ENCODE measurements at places on chromosomes 7 and 10.

GRCh38 chr7:149369497-149369896, 91.4 kb downstream of the ZNF777 start:
- DNase-seq, result no peak

- DNase-seq, result no peak
These were observed 1.2 kb downstream of the MAPK8 start for GRCh38 chr10:48307711-48308018.

- DNase-seq, result no peak
These were observed 5.6 kb upstream of the POM121 start for GRCh38 chr7:72919256-72919775.

- DNase-seq, result no peak
These were observed 32.8 kb downstream of the GSAP start for GRCh38 chr7:77383333-77383740.

DNA sequence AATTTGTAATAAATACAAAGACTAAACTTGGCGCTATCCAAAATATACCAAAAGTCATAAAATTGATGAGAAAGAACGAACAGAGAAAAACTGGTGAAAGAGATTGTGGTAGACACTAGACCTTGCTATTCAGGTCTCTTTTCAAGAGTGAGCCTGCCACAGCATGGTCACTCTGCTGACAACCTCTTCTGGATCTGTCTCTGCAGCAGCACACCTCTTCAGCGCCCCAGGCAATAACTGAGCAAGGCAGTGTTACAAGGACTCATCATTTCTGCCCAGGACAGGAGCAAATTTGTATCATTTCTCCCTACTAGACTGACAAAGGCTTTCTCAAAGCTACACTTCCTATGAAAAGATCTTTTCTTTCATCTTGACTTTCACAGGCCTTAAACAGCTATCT, 976.0 kb downstream of the DNAJB9 start:
- DNase-seq, result no peak

DNA sequence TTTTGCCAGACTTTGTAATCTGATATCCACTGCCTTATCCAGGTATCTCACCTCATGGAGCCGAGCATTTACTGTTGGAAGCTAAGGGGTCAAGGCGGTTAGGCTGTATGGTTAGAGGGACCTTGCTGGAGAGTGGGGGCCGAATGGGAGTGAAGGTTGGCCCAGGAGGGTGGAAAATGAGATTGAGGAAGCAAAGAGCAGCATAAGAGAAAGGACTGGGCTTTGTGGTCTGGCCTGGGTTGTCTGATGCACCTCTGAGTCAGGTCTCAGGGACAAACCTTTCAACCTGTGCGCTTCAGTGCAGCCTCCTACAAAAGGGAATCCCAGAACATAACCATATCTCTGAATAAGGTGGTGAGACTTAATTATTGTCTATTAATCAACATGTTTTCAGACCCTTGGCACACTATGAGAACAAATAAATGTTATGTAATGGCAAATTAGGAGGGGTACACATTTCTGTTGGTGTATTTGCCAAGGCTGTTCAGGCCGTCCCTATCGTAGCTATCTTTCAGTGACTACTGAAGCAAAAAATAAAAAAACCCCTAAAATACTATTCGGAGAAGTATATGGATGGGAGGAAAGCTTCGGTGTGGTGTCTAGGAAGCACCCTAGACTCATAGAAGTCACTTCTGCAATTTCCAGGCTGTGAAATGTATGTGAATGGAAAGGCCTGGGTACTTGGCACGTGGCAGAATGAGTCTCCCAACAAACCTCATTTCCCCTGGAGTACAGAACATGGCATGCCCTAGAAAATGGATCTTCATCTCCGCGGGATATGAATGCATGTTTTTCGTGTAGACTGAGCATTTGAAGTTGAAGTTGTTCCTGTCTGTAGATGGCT, 4.3 kb downstream of the CAMK1D start:
- DNase-seq, result no peak

GRCh38 chr10:11901454-11901832, 78.3 kb downstream of the PROSER2 start:
- DNase-seq, result no peak

GRCh38 chr10:92571649-92572048, 2.2 kb downstream of the IDE start:
- DNase-seq, result no peak

DNA sequence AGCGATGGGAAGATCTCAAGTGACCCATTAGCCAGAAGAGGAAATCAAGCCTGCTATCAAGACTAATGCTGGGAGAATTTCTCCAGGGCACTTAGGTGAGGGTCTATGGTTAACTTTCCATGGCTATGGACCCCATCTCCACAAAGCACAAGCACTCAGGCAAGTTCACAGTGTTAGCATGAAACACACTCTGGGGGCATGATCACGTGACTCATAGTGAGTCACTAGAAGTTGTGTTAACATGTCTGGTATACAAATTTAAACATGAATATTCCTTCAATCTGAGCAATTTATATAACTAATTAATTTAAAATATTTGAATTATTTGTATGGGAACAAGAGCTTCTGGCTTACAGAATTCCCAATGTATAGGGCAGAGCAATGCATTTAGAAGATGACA, 131.8 kb downstream of the FAM204A start:
- DNase-seq, result no peak

- no peak for DNase-seq
These were observed 104.4 kb downstream of the STRA8 start for GRCh38 chr7:135337977-135338550.

DNA sequence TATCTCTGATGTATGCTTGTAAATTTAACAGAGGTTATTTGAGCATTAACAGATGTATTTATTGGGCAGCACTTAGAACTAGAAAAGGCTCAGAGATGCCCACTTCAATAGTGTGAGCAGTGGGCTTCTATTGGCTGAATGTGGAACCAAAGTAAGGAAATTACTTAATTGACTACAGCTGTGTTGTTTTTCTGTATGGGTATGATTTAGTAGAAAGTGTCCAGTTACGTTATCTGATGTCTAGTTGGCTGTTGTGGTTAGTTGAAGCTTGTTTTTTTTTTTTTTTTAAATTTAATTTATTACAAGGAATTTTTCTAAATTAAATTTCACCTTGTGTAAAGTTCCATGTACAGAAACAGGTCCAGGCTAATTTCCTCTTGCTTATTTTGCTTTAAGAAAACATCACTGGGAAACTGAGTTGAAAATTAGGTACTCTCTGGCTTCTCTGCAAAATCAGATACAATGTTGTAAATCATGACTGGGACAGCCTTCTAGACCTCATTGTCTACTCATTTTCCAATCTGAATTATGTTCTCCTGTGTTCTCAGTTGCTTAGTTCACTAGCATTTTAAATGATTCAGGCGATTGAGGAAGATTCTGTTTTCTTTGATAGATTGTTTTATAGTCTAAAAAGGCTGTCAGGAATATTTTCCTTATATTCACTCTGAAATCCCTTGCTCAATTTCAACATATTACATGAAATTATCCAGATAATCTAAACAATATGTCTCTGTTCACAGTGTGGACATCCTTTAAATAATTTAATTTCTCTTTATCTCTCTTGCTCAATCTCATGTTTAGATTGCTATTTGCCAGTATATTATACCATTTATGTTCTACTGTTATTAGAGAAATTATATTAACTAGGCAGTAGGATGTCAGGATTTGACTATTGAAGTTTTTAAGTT, 53.0 kb downstream of the PHF14 start:
- DNase-seq, result no peak

- DNase-seq, result no peak
These were observed 60.9 kb downstream of the WAC start for GRCh38 chr10:28593811-28594210.

DNA sequence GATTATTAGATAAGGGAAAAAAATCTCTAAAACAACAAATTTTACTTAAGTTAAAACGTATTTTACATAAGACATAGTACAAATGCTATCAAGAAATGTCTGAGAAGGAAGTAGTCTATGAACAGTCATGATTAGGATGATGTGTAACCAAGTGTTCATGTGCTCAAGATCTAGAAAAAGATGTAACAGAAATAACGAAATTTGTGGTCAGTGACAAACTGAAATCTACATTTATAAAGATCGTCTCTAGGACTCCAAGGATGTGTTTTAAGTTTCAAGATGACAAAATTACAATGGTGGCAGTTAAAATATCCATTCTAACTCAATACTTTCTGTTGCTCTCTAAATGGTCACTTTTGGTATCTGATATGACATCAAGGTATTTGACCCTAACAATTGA, 17.2 kb downstream of the PPP3CB start:
- DNase-seq, result no peak

GRCh38 chr7:129640400-129640799, 28.9 kb downstream of the NRF1 start:
- no peak for DNase-seq

- no peak for DNase-seq
These were observed 6.9 kb upstream of the HYCC1 start for GRCh38 chr7:23020742-23021401.

DNA sequence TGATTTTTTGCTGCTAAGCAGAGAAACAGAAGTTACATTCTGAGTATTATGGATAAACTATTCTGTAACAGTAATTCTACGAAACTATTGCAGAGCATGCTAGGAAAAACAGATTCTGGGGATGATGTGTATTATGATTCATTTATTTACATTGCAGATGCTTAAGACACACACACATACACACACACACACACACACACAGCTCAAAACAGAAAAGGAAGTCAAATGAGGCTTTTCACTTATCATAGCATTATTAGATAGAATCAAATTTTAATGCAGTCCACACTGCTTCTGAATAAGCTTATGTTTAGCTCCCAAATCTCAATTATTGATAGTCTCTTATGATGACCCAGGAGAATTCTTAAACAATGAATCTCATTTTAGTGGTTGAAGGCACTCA, 307.2 kb downstream of the HGF start:
- DNase-seq, result no peak

DNA sequence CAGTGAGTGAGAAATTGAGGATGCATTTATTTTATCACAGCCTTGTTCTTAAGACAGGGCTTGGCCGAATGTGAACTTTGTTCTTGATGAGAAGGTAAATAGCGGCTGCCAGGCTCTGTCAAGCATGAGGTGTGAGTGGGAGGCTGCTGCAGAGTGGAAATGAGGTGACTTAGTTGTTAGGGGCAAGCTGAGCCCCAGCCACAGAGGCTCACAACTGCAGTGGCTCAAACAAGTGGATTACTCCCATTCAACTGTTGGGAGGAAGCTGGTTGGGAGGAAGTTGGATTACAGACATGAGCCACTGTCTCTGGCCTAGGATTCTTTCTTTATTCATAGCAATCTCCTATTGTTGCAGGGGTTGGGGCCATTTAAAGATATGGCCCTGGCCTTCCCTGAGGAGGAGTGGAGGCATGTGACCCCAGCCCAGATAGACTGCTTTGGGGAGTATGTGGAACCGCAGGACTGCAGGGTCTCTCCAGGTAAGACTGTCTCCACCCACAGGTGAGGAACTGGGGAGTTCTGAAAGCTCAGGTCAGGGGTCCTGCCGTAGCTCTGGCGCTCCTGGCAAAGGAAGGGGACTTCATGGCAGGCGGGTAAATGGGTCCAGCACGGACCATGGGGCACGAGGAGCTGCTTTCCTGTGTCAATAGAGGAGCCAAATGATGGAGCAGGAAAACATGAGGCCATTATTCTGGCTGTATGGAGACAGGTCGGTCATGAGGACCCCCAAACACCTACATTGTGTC, 7.1 kb downstream of the ZSCAN25 start:
- no peak for DNase-seq

GRCh38 chr10:31935678-31936077, 7.0 kb upstream of the ARHGAP12 start:
- no peak for DNase-seq

DNA sequence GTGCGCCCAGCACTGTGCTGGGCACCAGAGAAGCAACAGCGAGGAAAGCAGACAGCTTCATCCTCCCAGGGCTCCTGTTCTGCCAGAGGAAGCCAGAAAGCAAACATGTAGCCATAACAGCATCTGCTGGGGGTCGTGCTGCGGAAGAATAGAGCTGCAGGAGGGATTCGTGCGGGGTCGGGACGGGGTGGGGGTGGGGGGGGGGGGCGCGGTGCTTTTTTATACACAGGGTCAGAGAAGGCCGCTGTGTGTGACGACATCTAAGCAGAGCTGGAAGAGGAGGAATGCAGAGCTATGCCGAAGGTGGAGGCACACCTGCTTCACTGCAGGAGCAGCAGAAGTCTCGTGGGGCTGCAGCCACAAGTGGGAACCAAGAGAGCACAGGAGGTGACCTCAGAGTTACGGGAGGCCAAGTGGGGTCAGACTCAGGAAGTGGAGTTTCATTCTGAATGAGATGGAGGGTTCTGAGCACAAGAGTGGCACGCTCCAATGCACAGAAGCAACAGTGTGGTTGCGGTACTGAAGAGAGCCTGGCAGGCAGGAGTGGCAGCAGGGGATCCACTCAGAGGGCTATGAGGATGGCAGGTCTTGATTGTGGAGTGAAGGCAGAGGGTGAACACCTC, 11.1 kb downstream of the PKD1L1 start:
- no peak for DNase-seq

GRCh38 chr7:42103456-42103855, 133.6 kb downstream of the GLI3 start:
- no peak for DNase-seq

DNA sequence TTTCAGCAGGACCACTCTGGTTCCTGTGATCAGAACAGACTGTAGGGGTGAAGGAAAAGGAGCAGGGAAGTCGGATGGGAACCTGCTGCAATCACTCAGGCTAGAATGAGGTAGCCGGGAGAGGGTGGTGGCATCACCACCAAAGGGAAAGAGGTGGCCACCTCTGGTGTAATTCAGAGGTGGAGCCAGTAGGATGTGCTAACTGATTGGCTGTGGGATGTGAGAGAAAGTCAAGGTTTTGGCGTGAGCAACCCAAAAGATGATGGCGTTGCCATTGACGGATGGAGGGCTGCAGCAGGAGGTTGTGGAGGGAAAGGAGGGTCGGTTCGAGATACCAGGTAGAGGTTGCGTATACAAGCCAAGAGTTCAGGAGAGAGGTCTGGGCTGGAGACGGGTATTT, 7.4 kb upstream of the VSIR start:
- DNase-seq, result no peak

DNA sequence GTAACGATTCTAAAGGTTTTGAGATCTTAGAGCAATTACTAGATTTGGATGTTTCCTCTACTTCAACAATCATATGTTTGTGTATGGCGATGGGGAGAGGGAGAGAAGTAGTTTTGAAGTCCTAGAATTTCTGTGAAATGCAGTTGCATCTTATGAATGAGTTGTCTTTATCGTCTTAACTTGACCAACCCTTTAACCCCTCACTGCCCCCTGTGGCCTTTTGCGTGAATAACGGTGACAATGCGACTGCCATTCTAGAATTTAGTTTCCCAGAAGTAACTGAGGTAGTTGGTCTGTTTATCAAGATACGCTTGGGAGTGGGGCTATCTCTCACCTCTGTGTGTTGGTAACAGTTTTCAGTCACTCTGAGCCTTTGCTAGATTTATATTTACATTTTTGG, 204.6 kb downstream of the HDAC9 start:
- DNase-seq, result no peak

GRCh38 chr7:73437091-73437490, 3.5 kb downstream of the FZD9 start:
- no peak for DNase-seq

- DNase-seq, result no peak
These were observed 22.7 kb downstream of the ZNF22 start for GRCh38 chr10:45023426-45023825.

DNA sequence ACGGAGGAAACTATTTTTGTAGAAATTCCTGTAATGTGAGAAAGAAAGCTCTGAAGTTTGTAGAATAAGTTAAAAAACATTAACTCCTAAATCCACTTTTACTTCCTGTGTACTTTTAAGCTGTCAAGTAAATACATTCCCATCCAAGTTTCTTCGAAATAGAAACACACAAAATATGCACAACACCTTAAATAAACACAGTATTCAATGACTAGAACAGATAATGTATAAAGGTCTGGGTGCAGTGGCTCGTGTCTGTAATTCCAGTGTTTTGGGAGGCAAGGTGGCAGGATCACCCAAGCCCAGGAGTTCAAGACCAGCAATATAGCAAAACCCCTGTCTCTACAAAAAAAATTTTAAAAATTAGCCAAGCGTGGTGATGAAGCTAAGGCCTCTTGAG, 121.9 kb upstream of the ODAD2 start:
- no peak for DNase-seq
